ENCODE measurements at places on chromosomes 1 and 21.

DNA sequence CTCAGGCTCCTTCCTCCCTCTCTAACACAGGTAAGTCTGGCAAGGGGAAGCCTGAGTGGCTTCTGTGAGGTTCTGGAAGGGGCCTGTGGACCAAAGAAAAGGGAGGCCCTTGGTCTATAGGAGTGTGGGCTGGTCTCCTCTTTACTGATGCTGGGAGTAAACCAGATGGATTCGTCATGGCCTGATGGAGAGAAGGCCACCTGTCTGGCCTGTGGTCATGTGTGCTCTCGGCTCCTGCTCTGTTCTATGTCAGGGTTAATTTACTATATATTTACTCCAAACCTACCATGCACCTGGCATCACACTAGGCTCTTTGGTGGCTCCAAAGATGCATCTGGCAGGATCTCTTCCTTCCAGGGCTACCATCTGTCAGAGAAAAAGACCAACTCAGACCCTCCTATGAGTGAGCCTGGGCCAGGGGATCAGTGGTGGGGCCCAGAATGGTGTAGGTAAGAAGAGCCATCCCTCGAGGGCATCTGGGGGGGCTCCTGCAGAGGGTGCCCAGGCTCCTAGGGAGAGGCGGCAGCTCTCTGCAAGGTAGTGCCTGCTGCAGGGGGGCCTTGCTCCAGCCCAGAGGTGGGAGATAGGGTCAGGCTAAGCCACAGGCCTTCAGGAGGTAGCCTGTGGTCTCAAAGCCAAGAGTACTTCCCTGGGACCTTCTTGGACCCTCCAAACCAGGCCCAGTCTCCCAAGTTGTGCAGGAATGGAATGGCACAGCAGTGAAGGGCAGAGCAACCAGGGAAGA, 68.2 kb upstream of the SELENON start:
- no peak for DNase-seq

DNA sequence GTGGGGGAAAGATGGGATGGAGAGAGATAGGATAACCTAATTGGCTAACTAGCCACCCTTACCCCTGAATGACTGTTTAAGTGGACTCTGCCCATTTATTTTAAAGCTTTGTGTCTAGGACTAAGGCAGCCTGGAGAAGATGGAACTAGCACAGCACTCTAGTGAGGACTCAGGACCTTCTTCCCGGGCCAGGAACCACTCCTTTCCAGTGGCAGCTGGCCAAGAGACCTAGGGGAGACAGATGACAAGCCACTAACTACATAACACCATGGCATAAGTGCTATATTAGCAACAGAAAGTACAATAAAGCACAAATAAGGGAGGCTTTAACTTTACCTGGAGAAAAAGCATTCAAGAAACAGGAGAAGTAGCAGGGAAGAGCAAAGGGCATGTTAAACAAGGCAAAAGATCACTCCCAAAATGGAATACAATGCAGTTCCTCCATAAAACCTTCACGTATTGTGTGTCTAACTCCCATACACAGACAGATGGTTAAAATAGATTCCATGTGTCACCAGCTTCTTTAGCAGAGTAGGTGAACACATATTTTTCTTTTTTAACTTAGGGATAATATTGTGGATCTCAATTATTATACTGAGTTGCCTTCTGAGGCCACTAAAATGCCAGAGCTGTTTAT, 20.6 kb downstream of the CLCA1 start:
- DNase-seq: no peak

DNA sequence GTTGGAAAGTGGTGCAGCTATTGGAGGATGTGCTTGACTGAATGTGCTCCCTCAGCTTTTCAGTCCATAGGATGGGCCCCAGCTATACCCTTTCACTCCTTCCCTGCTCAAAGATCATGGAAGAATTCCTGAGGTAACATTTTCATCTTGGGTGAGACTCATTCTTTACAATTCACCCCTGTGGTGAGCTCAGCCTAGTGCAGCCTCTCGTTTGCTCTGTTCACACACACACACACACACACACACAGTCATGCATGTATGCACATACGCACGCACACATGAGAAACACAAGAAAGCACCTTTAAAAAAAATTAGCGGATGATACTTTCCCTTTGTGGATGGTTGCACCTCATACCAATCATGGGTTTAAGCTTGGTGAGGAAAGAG, 25.8 kb downstream of the CCN1 start:
- no peak for DNase-seq

GRCh38 chr1:228368801-228369607, 37.6 kb downstream of the TRIM11 start:
- DNase-seq: no peak

GRCh38 chr1:54887665-54888071, 673 bp upstream of the DHCR24 start:
- no peak for DNase-seq

DNA sequence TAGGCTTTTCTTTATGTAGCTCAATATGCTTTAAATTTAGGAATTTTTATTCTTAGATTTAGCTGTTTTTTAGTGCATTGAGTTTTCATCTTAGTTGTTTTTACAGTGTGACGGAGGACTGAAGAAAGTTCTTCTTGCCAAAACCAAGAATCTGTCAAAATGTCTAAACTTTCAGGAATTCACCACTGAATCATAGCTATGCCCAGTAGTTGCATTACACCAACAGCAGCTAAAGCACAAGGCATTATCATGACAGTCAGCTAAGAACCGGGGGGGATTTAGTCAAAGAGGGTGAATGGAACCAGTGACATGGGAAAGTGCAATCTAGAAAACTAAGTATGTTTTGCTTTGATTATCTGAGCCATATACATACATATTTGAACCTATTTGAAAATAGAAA, 6.5 kb upstream of the C1orf146 start:
- no peak for DNase-seq

- no peak for DNase-seq
Observed at GRCh38 chr1:228299211-228299610, 91.4 kb downstream of the OBSCN start.

GRCh38 chr21:32193098-32193465, 85.8 kb downstream of the MIS18A start:
- no peak for DNase-seq

DNA sequence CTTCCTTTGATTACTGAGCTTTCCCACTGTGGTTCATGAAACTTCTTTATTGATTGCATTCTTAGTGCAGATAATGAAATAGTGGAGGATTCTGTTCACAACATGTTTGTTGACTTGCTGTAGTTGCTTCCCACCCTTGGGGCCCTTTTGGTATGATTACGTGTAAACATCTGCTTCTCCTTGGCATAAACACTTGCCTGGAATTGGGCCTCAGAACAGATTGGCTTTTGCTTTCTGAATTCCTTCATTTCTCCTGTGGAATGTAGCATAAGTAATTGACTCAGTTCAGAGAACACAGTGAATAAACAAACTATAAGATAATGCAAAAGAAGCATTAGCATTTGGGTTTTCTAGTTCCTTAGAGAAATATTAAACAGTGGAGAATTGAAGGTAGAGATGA, 59.5 kb upstream of the LAMC2 start:
- no peak for DNase-seq

GRCh38 chr1:88571506-88571905, 112.6 kb upstream of the PKN2 start:
- no peak for DNase-seq

- DNase-seq: no peak
Observed at GRCh38 chr1:228149406-228150119, at the start of gene GJC2. Gene GJC2, plus strand, starts transcription at chr1:228149930. Its CDS starts 7,829 bp downstream, at chr1:228157759.

- no peak for DNase-seq
Observed at GRCh38 chr1:215777370-215777925, 210.3 kb downstream of the KCTD3 start.

GRCh38 chr1:228988664-228989063, 253.4 kb downstream of the RHOU start:
- no peak for DNase-seq

- DNase-seq: no peak
Observed at GRCh38 chr1:12424087-12424529, 193.9 kb downstream of the DHRS3 start.

DNA sequence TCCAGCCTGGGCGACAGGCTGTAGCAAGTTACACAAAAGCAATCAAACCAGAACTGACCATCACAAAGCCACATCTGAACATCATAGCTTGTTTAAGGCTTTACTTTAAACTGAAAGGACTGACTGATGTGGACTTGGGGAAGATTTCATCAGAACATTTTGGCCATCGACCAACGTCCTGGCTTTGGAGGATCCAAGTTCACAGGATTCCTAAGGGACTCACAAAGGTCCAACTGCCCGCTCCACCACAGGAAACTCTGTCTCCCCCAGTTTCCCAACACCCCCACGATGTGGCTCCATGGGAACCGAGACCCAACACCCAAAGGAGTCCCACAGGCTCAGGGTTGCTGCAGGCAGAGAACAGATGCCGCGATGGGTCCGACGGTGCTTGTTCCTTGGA, 9.3 kb downstream of the SSU72 start:
- DNase-seq: no peak

DNA sequence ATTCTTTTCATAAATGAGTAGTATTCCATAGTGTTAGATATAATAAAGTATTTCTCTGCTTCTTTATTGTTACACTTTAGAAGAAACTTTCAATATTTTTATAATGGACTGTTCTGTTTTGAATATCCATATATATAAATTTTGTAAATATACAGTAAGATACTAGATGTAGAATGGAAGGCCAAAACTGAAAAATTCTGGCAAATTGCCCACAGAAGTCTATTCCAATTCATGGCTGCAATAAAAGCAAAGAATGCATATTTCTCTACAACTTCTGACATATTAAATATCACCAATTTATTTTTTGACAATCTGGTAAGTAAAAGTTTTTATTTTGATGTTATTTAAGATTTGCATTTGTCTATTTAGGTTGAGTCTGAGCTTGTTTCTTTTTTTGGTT, 532.5 kb downstream of the NCAM2 start:
- DNase-seq: no peak

- DNase-seq: no peak
Observed at GRCh38 chr1:8599646-8600212, 217.7 kb downstream of the RERE start.

DNA sequence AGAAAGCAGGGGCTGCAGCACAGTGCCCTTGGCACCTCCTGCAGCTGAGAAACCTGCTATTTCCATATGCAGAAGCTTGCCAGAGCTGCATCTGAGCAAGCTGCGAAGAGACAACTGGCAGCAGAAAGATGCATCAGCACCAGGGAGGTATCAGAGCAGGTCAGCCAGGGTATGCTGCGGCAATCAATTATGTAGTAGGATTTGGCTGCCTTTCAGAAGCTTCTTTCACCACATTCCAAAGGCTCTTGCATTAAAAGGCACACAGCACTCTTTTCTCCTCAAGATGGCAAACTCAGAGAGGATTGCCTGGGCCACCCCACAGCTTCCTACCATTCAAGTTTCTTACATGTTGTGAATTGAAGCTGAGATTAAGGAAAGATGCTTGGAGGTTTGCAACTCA, 47.6 kb upstream of the RAP1A start:
- no peak for DNase-seq

DNA sequence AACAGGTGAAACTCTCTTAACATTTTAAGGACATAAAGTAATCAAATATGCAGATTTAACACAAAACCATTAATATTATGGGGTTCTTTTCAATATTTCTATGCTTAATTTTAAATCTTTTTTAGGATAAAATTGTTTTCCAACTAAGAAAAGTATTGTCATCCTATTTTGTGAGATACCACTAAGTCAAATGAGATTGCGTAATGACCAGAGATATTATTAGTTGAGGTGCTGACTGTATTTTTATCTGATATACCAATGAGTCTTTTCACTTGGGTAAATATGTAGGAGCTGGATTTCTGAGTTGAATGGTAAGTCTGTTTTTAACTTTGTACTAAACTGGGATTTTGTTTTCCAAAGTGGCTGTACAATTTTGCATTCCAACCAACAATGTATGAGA, 25.4 kb downstream of the LEPR start:
- DNase-seq: no peak

DNA sequence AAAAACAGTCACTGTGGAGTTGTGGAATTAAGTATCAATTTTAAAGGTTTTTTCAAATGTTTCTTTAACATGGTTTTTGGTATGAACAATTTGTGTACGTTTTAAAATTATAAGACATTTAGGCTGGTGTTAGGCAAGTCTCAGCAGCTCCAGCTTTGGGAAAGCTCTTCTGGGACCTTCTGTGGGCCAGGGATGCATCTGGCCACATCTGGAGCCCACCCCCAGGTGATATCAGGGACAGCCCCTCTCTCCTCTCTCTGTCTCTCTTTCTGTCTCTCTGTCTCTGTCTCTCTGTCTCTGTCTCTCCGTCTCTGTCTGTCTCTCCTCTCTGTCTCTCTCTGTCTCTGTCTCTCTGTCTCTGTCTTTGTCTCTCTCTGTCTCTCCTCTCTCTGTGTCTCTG, 1.3 kb upstream of the COL6A1 start:
- DNase-seq: no peak

GRCh38 chr1:198635964-198636363, 2.9 kb upstream of the PTPRC start:
- DNase-seq: no peak

DNA sequence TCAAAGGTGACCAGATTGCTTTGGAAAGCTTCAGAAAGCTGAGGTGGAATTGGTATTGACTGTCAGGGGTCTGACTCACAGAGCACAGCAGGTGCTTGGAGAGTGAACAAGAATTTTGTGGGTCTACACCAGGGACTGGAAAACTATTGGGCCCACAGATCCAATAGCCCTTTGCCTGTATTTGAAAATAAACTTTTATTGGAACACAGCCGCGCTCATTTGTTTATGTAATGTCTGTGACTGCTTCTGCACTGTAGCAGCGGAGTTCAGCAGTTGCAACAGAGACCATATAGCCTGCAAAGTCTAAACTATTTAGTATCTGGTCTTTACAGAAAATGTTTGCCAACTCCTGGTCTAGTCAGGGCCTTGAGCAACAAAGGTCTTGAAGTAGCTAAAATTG, 315.6 kb downstream of the NFIA start:
- DNase-seq: no peak

DNA sequence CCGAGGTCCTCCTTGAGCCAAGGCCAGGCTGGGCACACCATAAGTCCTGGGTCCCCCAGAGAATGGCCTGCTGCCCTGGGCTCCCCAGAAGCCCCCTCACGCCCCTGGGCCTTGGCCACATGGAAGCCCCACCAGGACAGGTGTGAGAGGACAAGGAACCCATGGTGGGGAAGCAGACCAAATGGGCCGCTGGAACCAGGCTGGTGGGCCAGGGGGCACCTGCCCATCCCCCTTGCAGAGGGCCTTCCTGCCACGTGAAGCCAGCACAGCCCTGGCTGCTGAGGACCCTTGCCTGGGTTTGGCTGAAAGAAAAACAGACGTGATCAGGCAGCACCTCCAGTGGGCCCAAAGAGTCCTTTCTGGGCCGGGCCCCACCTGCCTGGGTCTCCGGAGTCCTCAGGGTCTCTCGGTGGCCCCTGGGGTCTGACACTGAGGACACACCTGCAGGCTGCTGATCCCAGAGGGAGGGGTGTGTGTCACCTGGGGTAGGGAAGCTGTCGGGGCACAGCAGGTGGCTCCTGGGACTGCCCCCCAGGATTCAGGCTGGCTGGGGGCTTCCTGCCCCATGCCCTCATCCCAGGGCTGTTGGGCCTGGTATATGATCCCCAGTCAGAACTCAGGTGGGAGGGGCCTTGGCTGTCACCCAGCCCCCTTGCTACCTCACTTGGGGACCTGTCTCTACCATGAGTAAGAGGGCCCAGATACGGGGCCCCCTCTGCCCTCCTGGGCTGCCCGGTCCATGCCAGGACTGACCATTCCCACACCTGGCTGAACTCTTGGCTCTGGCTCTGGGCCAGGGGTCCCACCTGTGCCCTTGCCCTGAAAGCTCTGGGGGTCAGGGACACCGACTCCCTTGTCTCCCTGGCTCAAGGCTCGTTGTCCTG, 3.3 kb upstream of the SMYD3 start:
- no peak for DNase-seq

GRCh38 chr1:186442651-186443375, 18.1 kb downstream of the PDC start:
- no peak for DNase-seq
